ENCODE measurements at places on chromosomes 3 and 15. TPM values are rescaled to one million over a fixed set of nuclear protein-coding genes. Genes with fewer than 3 reads are reported as not detected.
A peak's percentile ranks its signal among the peaks of the same experiment; 100 is the strongest.

GRCh38 chr3:101676765-101677435 lies at the start of gene ZBTB11:
ZBTB11 (minus strand) TSS chr3:101677132; CDS start chr3:101676914, 218 bp downstream.
- peaks cover 7% of the 10 kb centered on the region for H3K4me1 ChIP-seq
- no peaks in the 10 kb centered on the region for H3K27me3 ChIP-seq
- DNase-seq, result peak; percentile 99

- no peak for DNase-seq
- no peak overlapping the region for H3K4me3 ChIP-seq
- peaks cover 22% of the 10 kb centered on the region for H3K4me1 ChIP-seq
Measured at GRCh38 chr15:78213425-78213750, 21.0 kb downstream of the ACSBG1 start.

DNA sequence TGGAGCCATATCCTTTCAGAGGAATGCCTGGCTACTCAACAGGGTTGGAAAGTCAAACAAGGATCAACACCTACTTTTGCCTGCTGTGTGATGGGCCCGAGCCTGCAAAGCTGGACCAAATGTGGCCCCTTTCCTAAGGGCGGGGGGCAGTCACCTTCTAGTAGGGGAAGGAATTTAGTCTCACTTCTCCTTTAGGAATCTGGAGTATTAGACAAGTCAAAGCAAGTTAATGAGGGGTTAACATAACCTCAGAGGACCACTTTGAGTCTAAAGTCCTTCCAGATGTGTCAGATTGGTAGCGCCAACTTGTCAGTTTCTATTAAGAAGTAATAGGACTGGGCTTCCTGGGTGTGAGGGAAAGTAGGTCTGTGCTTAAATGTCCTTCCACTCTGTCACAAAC lies 6.8 kb downstream of the EXOSC7 start:
- H3K27ac ChIP-seq, result no peak overlapping the region
- no peak for DNase-seq
- H3K4me1 ChIP-seq, result peaks cover 6% of the 10 kb centered on the region
- H3K4me3 ChIP-seq, result no peak overlapping the region
- no peaks in the 10 kb centered on the region for H3K36me3 ChIP-seq

DNA sequence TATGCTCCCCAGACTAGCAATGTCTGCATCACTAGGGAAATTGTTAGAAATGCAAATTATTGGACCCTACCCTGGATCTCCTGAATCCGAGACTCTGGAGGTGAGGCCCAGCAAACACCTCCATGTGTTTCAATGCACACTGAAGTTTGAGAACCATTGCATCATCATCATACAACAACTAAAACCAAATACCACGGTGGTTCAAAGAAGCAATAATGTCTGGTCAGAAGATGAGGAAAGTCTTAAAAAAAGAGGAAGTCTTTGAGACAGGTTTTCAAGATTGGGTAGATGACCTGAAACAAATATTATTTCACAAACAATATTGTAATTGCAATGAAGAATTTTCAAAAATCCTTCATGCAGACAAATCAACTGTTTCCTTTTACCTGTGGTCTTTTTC lies 60.3 kb upstream of the TRA2B start:
- H3K27me3 ChIP-seq, result no peaks in the 10 kb centered on the region
- DNase-seq, result no peak
- no peak overlapping the region for H3K27ac ChIP-seq
- H3K4me3 ChIP-seq, result no peak overlapping the region

- peak; percentile 36 for DNase-seq
- peaks cover 17% of the 10 kb centered on the region for H3K4me1 ChIP-seq
- H3K27me3 ChIP-seq, result no peaks in the 10 kb centered on the region
- H3K4me3 ChIP-seq, result no peak overlapping the region
- H3K36me3 ChIP-seq, result peaks cover 62% of the 10 kb centered on the region
Measured at GRCh38 chr3:41239587-41239986, 40.3 kb downstream of the CTNNB1 start.

DNA sequence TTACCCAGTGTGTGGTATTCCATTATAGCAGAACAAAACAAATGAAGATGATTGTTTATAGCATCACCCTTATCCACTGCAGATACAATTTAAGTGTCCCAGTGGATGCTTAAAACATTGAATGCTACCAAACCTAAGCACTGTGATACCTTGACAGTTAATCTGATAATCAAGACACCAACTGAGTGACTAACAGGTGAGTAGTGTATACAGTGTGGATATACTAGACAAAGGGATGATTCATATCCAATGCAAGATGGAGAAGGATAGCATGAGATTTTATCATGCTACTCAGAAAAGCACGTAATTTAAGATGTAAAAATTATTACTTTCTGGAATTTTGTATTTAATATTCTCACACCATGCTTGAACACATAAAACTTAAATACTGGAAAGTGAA lies 1449.0 kb downstream of the OTOL1 start:
- no peaks in the 10 kb centered on the region for H3K27me3 ChIP-seq
- H3K4me1 ChIP-seq, result no peaks in the 10 kb centered on the region
- DNase-seq, result no peak
- no peak overlapping the region for H3K27ac ChIP-seq
- no peaks in the 10 kb centered on the region for H3K36me3 ChIP-seq
- H3K4me3 ChIP-seq, result no peak overlapping the region

Gene C3orf22
- not detected for total RNA-seq

Gene ROBO1
- 31.9 TPM for total RNA-seq

DNA sequence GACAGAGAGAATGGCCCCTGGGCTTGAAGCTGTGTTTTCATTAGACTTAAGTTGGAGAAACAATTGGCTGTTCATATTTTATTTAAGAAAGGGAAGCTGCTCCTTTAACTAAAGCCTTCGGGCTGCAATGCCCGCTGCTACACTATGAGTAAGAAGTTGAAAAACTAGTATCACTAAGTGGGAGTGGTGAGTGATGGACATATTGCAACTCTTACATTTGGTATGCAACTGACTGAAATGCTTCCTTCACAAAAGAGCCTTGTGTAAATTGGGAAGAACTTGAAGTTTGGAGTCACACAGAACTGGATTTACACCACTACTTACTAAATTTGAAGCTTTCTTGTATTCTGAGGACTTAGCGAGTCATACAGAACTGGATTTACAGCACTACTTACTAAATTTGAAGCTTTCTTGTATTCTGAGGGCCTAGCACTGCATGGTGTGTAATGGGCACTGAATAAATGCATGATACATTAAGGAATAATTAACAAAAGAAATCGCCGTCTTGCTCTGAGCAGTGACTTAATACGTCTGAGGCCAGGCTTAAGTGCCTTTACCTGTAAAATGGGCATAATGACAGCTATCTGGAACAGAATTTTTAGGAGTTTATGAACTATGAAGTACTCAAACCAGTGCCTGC lies 149.5 kb downstream of the RYR3 start:
- peak; percentile 1 for DNase-seq
- H3K27me3 ChIP-seq, result no peaks in the 10 kb centered on the region
- H3K4me1 ChIP-seq, result no peaks in the 10 kb centered on the region
- H3K36me3 ChIP-seq, result no peaks in the 10 kb centered on the region
- H3K27ac ChIP-seq, result no peak overlapping the region
- no peak overlapping the region for H3K4me3 ChIP-seq

DNA sequence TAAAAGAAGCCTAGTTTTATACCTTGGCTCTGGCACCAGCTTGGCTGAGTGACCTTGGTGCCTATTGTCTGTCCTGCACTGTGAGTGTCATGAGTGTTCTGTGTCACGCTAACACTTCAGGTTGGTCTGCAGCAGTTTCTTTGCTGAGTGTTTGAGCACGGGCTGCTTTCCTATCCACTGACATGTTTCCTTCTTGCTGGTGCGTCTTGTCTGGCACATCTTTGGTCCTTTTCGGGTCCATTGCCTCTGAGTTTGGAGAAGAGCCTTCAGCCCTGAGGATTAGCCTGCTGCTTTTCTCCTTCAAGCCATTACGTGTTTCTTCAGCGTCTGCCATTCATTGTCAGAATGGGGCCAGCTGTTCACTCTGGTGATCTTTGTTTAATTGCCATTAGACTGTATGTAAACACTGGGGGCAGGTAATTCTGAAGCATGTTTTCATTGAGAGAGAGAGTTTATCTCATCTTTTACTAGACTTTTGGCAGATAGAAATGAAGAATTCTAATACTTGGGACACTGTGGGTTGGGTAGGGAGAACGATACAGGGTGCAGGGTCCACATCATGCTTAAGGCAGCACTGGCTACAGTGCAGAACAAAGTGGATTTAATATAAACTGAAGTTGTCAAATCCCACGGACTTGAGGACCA lies 55.5 kb downstream of the LRRC28 start:
- H3K4me3 ChIP-seq, result no peak overlapping the region
- H3K36me3 ChIP-seq, result no peaks in the 10 kb centered on the region
- DNase-seq, result no peak
- H3K27ac ChIP-seq, result no peak overlapping the region
- no peaks in the 10 kb centered on the region for H3K27me3 ChIP-seq

DNA sequence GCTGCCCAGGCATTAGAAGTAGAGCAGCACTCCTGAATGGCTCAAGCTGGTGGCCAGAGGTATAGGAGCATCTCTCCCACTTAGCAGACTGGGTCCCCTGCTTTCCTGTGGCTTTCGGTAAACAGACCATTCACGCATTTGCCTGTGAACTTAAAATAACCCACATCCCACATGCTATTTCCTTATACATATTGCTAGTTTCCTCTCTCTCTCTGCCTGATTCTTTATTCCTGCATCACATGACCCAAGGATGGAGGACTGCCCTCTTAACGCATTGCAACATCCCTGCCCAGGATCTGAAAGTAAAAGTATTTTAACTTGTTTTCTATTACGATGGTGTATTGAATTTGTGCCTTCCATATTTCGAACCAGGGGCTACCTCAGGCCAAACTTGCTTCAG lies 43.4 kb upstream of the NLGN1 start:
- no peak overlapping the region for H3K27ac ChIP-seq
- no peaks in the 10 kb centered on the region for H3K27me3 ChIP-seq
- no peak for DNase-seq
- H3K36me3 ChIP-seq, result no peaks in the 10 kb centered on the region
- no peak overlapping the region for H3K4me3 ChIP-seq
- no peaks in the 10 kb centered on the region for H3K4me1 ChIP-seq

Measured in GM23248 (cell line).